ENCODE measurements at places on chromosomes 6 and 20.
A peak's percentile ranks its signal among the peaks of the same experiment; 100 is the strongest.

GRCh38 chr6:110738899-110739365, 76.3 kb downstream of the CDK19 start:
- DNase-seq, result no peak

GRCh38 chr6:110255211-110255750, 75.1 kb downstream of the CDC40 start:
- DNase-seq, result no peak

DNA sequence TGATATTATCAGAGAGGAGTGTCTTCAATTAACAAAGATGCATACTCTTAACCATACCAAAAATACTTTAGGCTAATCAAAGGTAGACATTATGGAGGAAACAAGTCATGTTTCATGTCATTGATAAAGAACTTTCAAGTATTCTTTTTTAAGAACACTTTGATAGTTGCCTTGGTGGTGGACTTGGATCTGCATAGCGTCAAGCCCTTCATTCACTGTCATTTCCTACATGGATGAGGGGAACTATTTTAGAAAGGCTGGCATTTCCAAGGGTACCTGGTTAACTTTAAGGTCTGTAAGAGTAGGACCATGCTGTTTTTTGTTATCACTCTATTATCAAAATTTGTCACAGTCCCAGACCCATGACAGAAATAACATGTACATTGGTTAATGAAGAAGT, 622.5 kb downstream of the PKHD1 start:
- no peak for DNase-seq

- peak; percentile 33 for DNase-seq
Observed at GRCh38 chr6:26284537-26285142, 80.4 kb upstream of the BTN3A2 start.

DNA sequence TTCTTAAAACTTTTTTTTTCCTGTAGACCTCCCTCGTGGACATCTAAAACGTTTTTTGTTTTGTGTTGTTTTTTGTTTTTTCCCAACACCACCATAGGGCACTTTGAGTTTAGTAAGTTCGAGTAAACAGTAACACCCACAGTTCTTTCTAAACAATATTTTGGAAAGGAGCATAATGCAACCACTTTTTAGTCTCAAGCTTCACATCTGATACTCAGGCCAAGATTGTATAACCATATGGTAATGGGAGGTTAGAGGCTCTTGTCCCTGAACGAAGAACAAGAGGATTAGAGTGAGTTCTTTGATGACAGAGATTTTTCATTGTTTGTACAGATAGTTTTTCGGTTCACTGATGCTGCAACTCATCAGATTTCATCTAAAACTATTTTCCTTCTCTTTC, 144.6 kb downstream of the MTHFD1L start:
- no peak for DNase-seq

DNA sequence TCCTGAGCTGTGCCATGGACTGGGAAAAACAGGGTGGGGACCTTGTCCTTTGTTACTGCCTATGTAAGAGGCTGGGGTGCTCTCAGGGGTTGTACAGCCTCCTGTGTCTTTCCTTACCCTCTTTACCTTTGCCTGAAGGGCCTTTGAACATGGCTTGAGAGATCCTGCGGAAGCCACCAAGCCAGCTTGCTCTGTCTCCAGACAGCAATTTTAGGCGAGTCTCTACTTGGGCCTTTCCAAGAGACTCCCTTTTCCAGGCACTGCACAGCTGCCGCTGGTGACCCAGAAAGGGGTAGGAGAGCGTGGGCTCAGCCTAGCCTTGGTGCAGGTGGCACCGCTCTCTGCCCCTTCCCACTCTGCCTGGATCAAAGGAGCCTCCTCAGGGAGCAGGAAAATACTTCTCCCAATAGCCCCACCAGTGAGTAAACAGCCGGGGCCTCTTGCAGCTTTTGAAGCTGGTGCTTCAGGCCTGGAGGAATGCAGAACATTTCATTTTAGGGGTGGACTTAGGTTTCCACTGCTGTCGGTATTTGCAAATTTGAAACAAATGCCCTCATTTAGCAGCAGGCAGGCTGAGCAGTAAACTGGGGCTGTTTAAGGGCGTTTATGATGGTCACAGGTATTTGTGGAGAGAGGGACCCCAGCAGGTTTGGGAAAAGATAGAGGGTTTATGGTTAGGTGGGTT, 13.9 kb downstream of the PTK7 start:
- no peak for DNase-seq

- no peak for DNase-seq
Observed at GRCh38 chr6:88380083-88380482, 213.9 kb upstream of the CNR1 start.

- DNase-seq, result no peak
Observed at GRCh38 chr6:72894091-72894490, 272.2 kb downstream of the KCNQ5 start.

- no peak for DNase-seq
Observed at GRCh38 chr6:16694781-16695578, 66.3 kb downstream of the ATXN1 start.

- peak; percentile 29 for DNase-seq
Observed at GRCh38 chr20:38748861-38749149, 545 bp downstream of the ACTR5 start.

- no peak for DNase-seq
Observed at GRCh38 chr6:41008011-41008410, 31.0 kb downstream of the UNC5CL start.

- no peak for DNase-seq
Observed at GRCh38 chr6:35453236-35453635, 1.1 kb downstream of the FANCE start.

DNA sequence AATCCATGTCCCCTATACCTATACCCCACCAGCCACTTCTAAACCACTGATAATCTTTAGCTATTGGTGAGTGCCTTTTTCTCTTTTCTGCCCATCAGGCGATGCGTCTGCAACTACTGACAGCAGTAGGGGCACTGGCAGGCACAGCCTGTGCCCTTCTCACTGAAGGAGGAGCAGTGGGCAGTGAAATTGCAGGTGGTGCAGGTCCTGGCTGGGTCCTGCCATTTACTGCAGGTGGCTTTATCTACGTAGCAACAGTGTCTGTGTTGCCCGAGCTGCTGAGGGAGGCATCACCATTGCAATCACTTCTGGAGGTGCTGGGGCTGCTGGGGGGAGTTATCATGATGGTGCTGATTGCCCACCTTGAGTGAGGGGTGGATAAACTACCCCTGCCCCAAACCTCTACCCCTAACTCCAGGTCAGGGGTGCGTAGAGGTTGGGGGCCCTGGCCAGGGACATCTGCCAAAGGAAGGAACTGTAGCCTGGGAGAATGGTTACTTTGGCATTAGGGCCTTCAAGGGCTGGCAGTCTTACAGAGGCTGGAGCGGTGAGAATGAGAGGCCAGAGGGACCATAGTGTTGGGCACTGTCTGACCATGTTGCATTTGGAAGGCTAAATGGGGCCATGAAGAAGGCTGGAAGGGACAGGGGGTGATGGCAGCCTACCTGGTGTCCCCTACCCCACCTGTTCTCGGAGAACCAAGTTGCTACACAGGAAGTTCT, 851 bp upstream of the HSD17B8 start:
- no peak for DNase-seq

- no peak for DNase-seq
Observed at GRCh38 chr20:2759143-2759542, 41.3 kb downstream of the CPXM1 start.

DNA sequence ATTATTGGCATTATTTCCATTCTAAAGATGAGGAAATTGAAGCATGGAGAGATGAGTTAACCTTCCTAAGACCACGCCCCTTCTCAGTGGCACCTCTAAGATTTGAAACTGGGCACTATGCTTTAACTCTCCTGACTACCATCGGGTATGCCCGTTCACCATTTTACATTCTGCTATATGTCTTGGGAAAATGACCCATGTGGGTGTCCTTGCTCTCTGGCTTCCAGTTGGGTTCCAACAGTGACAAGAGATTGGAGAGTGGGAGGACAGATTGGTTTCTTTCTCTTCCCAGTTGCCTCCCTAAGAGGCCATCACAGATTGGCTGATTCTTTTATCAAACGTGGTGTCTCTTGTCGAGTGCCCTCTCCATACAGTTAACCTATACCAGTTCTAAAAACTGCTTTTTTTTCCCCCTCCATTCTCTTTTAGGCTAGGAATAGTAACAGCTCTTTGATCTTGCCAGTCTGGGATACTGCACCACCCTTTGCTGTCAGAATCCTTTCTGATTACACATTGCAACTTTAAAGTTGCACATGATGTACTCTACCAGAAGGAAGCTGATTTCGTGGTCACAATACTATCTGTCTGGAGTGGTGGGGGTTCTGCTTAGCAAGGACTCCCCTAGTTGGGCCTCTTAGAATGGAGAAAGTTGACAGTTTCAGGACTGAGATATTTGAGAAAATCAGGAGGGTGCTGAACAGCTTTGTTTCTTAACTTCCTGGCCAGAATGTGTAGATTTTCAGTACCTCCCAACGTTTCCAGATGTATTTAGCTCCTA, 88.0 kb upstream of the ELOVL5 start:
- DNase-seq, result no peak

- DNase-seq, result no peak
Observed at GRCh38 chr6:140850438-140850837, 1282.3 kb upstream of the GJE1 start.

GRCh38 chr6:20058912-20059311, 153.4 kb downstream of the MBOAT1 start:
- DNase-seq, result no peak

GRCh38 chr6:15614277-15614676, 48.6 kb downstream of the DTNBP1 start:
- no peak for DNase-seq

GRCh38 chr6:140731741-140732140, 1357.3 kb upstream of the CITED2 start:
- no peak for DNase-seq

DNA sequence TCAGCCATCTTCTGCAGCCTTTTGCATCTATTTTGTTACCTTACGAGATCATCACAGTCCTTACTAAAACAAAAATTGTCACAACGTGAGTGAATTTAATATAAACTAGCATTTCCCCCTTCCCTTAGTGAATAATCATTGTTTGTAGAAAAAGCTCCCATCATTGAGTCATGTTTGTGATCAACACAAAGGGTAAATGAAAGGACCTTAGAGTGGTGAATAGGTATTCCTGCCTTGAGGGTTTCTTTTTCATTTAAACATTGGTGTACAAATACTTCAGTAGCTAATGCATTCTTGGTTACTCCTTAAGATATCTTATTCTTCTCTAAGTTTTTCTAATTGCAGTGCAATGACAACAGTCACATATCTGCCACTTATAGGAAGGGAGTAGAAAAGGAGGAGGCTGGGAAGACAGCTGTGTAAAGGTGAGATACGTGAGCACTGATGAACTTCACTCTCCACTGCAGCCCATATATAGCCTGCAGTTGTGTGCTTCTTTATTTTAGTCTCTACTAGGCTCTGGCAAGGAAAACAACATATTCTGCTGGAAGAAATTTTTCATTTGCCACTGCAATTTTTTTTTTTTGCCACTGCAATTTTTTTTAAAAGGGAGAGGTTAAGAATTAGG, 27.8 kb downstream of the ADGRG6 start:
- no peak for DNase-seq

- no peak for DNase-seq
Observed at GRCh38 chr6:134934793-134935485, 15.0 kb downstream of the ALDH8A1 start.

DNA sequence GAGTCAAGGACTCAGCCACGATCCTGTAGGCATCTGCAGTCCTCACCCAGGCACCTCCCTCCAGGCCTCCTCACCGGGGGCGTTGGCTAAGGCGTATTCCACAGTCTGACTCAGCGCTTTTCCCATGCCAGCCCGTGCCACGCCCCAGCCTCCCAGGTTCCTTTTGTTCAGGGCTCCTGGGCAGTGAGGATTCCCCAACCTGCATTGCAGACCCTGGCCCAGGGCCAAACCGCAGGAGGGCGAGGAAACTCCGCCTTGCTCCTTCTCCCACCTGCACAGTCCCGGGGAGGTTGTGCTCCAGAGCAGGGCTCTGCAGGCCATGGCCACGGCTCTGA, 202.8 kb upstream of the CST7 start:
- DNase-seq, result no peak

DNA sequence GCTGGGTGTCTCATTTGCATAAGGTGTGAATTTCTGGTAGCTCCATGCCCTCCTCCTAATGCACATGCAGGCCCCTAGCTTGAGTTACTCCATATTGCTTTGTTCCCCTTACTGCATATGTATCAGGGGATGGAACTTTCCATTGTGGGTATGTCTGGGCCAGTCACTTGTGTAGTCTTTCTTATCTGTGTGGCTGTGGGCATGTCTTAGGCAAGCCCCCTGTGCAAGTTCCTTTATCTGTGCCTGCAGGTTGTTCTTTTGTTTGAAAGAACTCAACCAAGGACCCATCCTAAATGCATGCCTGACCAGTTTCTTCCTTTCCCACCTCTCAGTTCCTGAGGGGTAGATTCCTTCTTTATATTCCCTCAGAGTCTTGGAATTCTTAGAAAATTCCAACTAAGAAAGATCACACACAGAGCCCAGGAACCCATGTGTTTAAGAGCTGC, 23.6 kb downstream of the MBOAT1 start:
- DNase-seq, result no peak

DNA sequence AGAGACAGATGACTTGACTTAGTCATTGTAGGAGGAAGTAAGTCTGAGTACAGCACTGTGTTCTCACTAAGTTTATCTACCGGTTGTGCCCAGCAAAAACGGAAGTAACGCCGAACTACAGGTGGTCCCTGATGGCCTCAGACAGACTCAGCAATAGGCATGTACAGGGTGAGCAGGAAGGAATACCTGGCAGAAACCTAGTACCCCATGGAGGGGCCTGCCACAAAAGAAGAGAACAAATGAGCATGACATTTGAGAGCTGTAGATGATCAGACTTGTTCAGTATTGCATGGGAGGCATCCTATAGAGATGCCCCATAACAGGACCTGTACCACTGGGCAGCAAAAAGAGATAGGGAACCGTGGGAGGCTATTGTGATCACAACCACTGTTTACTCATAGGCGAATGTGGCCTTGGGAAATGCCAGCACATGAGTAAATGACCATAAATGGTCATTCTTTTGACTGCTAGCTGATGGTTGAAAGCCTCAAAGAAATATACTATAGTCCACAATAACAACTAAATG, 106.4 kb upstream of the TAB2 start:
- DNase-seq, result no peak

- DNase-seq, result no peak
Observed at GRCh38 chr20:11790046-11790445, 127.6 kb upstream of the BTBD3 start.

DNA sequence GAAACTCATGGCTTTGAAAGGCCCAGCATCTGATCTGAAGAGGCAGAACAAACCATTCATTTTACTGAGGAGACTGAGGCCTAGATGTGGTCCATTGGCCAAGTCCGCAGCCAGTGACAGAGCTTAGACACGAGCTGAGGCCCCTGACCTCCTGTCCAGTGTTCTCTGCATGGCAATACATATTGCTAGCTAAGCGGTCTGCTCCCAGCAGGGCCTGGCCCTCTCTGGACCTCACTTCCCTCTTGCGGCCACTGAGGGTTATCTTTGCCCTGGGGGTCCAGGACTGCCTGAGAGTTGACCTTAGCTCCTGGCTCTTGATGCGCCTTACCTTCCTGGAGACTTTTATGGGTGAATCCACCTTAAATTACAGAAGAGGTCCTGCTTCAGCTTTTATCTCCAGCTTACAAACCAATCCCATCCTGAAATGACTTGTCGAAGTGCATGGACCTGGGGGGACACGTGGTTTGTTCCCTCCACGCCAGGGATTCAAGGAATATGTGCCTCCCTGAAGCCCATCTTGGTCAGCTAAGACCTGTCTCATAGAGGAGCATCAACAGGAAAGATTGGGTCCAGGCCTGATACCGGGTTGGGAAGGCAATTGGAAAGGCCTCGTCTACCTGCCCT, 75.6 kb downstream of the CNBD2 start:
- no peak for DNase-seq

Measured in activated T-helper 1 cell treated with Interleukin-2 at 50 U/mL for 16 hours (primary cell).